ENCODE measurements at places on chromosomes 2 and 18.

DNA sequence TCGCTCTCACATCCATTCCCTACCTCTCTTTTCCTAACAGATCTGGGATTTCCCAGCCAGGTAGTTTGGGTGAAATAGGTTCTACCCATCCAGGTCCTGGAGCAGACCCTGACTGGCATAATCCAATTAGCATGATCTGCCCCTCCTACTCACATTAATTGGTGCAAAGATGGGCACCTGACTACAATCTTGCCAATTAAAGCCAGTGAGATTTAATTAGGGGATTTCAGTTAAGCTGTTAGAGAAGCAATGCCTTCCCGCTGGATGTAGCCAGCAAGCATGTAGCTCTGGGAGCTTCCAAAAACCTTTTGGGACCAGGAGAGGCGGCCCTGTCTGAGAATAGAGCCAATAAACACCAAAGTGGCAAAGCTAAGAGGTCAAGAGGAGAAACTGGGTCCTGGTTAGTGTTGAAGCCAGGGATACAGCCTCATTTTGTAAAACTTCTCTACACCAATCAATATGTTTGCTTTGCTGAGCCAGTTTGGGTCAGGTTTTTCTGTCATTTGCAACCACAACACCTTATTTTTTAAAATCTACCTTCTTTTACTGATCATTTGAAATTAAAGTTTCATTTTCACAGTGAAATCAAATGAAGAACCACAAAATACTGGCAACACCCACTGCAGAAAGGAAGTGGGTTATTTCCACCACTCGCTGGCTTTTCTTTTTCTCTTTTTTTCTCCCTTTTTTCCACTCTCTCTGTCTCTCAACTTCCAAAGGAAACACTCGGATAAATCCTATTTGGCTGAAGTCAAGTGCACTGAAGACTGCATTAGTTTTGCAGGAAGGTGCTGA, 3.2 kb upstream of the TTC39C start:
- DNase-seq, result peak; percentile 29

- no peak for DNase-seq
Measured at GRCh38 chr2:241851325-241852115, 7.2 kb downstream of the PDCD1 start.

DNA sequence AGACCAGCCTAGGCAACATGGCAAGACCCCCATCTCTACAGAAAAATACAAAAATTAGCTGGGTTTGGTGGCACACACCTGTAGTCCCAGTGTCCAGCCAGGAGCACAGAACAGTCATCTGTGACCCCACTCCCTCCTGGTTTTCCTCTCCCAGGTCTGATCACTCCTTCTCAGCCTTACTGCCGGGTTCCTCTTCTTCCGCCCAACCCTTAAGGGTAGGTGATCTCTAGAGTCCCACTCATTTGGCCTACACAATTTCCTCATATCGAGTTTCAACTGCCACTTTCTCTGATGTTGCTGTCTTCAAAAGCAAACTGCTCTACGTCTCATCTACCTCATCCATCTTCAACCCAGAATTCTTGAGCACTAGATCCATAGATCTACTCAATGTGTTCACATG, 13.4 kb upstream of the MAT2A start:
- no peak for DNase-seq

DNA sequence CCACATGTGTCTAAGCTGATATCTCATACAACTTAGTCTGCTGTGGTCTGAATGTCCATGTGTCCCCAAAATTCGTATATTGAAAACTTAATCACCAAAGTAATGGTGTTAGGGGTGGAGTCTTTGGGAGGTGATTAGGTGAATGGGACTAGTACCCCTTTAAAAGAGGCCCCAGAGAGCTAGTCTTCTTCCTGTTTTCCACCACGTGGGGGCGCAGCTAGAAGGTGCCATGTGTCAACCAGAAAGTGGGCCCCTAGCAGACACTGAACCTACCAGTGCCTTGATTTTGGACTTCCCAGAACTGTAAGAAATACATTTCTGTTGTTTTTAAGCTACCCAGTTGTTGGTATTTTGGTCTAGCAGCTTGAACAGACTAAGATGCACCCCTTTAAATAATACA, 86.6 kb downstream of the ASB1 start:
- no peak for DNase-seq

GRCh38 chr2:136378712-136379595, 261.0 kb upstream of the CXCR4 start:
- DNase-seq, result peak; percentile 84

GRCh38 chr18:69208545-69208944, 192.1 kb upstream of the DOK6 start:
- DNase-seq, result no peak

DNA sequence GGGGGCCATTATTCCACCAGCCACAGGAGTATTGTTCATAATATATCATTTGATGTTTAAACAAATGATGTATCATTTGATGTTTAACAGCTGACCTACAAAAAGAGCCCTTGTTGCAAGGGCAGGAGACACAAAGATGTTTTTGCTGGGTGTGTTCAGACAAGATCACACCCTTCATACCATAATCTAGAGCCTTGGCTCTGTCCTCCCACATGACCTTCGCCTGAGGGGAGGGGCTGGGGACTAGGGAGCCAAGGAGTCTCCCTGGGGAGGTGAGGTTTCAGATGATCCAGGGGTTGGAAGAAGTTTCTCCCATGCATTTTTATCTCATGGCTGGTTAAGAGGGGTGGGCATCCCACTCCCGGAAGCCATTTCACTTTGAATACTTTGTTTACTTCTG, 33.5 kb downstream of the CDC42EP3 start:
- DNase-seq, result no peak

DNA sequence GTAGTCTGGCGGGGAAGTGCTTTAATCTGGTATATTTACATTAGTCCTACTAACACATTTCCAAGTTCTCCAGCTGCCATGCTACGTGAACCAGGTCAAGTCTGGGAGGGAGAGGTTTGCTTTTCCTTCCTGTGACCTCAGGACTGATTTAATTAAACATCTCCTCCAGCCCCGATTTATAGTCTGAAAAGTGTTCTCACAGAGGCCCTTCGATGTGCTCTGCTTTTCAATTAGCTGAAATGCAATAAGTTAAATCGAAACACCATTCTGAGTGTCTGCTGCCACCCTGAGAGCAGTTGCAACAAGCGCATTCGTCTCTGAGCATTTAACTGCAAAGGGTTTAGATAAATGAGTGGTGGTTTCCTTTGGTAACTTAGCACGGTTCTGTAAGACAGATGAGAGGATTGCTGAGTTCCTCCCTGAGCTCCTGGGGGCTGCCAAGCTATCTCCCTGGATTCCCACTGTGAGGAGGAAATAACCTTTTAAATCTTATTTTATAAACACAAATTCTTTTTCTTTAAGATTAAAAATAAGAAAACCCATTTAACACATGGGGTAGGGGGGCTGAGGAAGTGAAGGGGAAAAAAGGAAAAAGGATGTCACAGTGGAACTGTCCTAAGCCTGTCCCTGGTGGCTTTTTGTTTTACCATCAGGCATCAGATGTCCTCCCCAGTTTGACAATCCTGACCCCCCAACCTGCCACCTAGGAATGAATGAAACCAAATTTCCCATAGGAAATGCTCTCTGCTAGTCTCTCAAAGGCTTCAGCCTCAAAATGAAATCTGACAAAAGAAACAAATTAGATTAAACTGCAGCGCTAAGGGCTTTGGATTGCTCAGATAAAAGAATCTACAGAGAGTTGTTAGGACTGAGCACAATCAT, 56.5 kb upstream of the CREB1 start:
- DNase-seq, result peak; percentile 44

GRCh38 chr2:119678021-119678656, 862 bp upstream of the TMEM177 start:
- DNase-seq, result peak; percentile 72

- no peak for DNase-seq
Measured at GRCh38 chr2:60376252-60376651, 177.2 kb downstream of the BCL11A start.

GRCh38 chr18:11108947-11109346, 40.4 kb downstream of the PIEZO2 start:
- no peak for DNase-seq

DNA sequence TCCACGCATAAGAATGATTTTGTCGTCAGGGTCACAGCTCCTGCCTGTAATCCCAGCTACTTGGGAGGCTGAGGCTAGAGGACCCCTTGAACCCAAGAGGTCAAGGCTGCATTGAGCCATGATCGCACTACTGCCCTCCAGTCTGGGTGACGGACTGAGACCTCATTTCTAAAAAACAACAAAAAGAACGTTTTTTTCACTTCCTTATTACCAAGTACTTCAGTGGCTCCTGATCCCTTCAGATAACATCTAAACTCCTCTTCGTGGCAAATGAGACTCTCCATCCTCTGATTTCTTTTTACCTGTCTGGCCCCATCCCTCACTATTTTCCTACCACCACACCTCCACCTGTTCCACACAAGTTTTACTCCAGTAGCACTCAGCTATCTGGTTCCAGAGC, 105.4 kb upstream of the TLK1 start:
- no peak for DNase-seq

GRCh38 chr18:24267878-24268277, 129.0 kb downstream of the CABYR start:
- DNase-seq, result no peak

DNA sequence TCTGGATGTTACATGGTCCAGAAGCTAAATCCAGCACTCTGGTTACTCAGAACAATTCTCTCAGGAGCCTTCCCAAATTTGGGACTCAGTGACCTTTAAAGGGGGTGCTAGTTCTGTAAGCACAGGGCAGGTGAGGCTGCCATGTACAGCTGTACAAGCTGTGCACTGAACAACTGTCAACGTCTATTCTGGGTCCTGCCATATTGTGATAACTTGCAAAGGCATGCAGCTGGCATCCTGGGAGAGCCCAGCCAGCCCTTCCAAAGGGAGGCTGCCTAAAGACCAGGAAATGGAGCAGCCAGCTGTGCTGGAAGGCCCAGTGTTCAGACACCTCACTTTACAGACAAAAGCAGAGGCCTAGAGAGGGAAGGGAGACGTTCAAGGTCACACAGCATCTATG, 204.8 kb downstream of the KLHL29 start:
- DNase-seq, result no peak

- no peak for DNase-seq
Measured at GRCh38 chr18:40485318-40485717, 1469.7 kb upstream of the PIK3C3 start.

GRCh38 chr2:179275253-179276012, 10.8 kb upstream of the SESTD1 start:
- no peak for DNase-seq

DNA sequence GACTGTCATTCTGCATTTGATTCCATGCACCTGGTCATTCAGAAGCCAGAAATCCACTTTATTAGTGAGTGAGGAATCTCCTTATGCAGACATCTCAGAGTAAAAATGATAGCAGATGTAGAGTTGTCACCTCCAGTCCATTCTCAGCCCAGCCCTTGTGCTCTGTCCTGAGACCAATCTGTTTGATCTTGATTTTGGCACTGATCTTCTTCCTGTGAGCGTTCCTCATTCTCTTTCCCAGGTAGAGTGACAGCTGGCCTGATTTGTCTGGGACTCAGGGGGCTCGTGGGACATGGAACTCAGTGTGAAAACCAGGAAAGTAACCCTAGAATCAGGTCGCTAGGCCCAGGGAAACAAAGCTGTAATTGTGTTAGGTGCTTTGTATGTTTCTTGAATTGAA, 8.9 kb downstream of the ARHGAP25 start:
- DNase-seq, result no peak

GRCh38 chr2:216081487-216082116, at the start of the genes PECR and TMEM169:
Gene PECR (minus strand): TSS chr2:216081809. CDS start chr2:216081741, 68 bp downstream.
Gene TMEM169 (plus strand): TSS chr2:216081919. CDS start chr2:216095964, 14,045 bp downstream.
- peak; percentile 83 for DNase-seq

- DNase-seq, result peak; percentile 66
Measured at GRCh38 chr2:176096986-176097819, 2.4 kb upstream of the HOXD12 start.

GRCh38 chr2:162768656-162769055, 69.9 kb downstream of the KCNH7 start:
- no peak for DNase-seq

DNA sequence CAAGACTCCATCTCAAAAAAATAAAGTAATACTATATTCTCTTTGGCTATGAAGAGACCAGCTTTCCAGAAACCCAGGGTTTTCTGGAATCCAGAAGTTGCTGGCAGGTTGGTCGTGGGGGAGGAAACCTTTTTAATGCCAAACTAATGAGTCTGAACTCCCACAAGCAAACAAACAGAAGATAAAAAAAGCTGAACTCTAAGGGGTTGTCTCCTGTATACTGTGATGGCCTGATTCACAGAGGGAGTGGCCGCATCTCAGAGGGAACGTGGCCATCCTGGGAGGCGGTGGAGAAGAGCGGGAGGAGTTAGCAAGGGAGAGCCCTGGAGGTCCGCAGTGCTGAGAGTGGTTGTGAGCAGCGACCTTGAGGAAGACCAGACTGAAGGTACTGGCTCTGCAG, 36.1 kb downstream of the LIMS1 start:
- DNase-seq, result no peak

- peak; percentile 67 for DNase-seq
Measured at GRCh38 chr2:10654069-10654468, 35.7 kb downstream of the NOL10 start.

GRCh38 chr2:45259547-45260160, 250.4 kb upstream of the SIX2 start:
- no peak for DNase-seq

GRCh38 chr2:217875556-217876252, 127.1 kb downstream of the TNS1 start:
- no peak for DNase-seq

DNA sequence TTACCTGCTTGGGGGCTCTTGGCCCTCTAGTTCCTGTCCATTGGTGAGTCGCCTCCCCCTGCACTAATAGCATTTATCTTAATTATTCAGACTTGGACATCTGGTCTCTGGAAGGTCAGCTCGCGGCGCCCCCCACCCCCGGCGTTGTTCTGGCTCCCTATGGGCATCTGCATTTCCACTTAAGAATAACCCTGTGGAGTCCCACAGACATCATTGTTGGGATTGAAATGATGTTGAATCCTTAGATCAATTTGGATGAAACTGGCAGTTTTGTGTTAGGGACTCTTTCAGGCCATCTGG, 313.8 kb upstream of the HS6ST1 start:
- no peak for DNase-seq

DNA sequence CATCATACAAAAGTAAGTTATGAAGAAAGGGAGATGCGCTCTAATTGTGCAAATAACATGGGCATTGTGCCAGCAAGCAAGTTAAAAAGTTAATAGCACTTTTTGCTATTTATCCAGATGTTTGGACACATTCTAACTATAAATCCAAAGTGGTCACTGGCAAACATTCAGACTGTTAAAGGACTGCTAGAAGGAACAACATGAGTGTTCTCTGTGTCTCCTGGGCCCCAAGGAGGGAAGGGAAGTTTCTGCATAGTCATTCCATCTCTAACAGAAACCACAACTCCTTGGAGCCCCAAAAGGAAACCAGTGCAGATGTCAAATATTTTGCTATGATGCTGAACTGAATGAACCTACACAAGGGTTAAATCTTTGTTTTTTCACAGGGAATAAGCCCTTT, 213.3 kb upstream of the HNRNPA3 start:
- DNase-seq, result no peak

DNA sequence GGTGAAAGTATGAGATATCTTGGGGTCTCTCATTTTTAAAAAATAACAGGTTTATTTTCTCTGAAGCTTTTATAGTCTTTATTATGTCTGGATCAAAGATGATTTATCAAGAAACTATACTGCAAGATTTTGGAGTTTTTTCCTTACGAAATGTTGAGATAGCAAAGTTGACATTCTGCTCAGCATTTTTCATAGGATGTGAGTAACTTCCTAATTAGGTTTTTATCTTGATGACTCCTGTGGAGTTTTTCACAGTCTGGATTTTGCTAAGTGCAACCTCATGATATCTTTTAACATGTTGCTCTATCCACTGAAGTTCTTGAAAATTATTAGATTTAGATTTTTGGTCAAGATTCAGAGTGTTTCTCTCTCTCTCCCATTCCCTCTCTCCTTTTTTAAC, 17.8 kb downstream of the TCF7L1 start:
- DNase-seq, result no peak

Data from CD4-positive, alpha-beta T cell treated with Interleukin-17A for 4 hours (primary cell).